Smooth muscle cell of the coronary artery (primary cell): ENCODE measurements at places on chromosomes 6 and 20. TPM values are rescaled to one million over a fixed set of nuclear protein-coding genes. Genes with fewer than 3 reads are reported as not detected.

Gene MYLK4
- total RNA-seq: 0.30 and 0.47 TPM in 2 replicates

Gene HNF4A
- total RNA-seq: not detected in 2 replicates

Gene TBP
- 8.3 and 11.0 TPM in 2 replicates for total RNA-seq

Gene TGM6
- not detected in 2 replicates for total RNA-seq

Gene ASXL1
- total RNA-seq: 23.8 and 26.8 TPM in 2 replicates

Gene DLGAP4
- 9.4 and 11.4 TPM in 2 replicates for total RNA-seq

Gene ENPP5
- 0.08 and 1.5 TPM in 2 replicates for total RNA-seq

Gene ZSWIM1
- total RNA-seq: 2.9 and 3.5 TPM in 2 replicates
